ENCODE measurements at places on chromosomes 3 and 15.

DNA sequence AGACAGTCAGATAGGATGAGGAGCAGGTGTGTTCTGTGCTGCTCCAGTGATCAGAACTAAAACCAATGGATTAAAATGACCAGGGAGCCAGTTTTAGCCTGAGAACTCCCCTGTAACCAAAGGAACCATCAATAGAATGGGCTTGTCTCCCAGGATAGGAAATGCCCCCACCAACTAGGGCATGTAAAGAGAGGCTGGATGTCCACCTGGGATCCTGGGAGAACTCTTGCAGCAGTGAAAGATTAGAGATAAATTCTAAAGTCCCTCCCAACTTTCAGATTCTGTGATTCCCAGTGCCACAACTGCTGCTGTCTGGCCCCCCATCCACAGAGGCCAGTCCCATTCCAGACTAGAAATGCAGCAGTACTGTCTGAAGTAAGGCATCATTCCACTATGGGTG, 33.8 kb downstream of the HDC start:
- DNase-seq: no peak

GRCh38 chr3:195859061-195859845, 47.5 kb upstream of the MUC4 start:
- DNase-seq: peak; percentile 94

- DNase-seq: no peak
These were observed 138.8 kb downstream of the ZBBX start for GRCh38 chr3:167241048-167241845.

- no peak for DNase-seq
These were observed 774 bp downstream of the IMP3 start for GRCh38 chr15:75639191-75639708.
